Stimulated activated CD4-positive, alpha-beta T cell treated with anti-CD3 and anti-CD28 coated beads, Interleukin-15, amount 100 ng/mL, for 1 hour (primary cell): ENCODE measurements at places on chromosomes 5 and 9.

DNA sequence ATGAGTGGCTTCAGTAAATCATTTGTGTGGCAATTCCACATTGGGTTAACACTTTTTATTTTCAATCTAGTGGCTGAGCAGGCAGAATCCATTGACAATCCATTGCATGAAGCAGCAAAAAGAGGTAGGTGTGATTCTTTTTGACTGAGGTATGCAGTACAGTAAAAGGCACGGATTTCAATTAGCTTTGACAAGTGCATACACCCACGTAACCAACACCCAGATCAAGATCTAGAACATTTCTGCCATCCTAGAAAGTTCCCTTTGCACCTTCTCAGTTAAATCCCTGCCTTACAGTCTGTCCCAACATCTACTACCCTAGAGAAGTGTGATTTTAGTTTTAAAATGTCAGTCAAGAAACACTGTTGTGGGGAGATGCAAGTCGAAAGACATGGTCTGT is 43.4 kb downstream of the OSTF1 start:
- DNase-seq: no peak

DNA sequence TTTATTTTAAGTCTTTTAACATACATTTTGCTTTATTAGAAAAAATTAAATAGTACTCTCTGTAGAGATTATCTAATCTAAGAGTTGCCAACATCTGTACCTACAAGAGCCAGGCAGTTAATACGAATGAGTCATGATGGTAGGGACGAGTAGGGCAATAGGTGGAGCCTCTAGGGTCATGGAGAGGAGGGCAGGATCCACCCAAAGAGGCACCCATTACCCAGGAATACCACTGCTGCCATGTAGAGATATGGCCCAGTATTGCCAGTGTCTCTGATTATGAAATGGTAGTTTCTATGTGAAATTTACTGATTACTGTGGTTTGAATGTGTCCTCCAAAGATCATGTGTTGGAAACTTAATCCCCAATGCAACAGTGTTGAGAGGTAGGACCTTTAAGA is 170.4 kb downstream of the PIK3R1 start:
- DNase-seq: no peak

GRCh38 chr9:132411091-132411508 is 1.1 kb downstream of the CFAP77 start:
- peak; percentile 37 for DNase-seq

DNA sequence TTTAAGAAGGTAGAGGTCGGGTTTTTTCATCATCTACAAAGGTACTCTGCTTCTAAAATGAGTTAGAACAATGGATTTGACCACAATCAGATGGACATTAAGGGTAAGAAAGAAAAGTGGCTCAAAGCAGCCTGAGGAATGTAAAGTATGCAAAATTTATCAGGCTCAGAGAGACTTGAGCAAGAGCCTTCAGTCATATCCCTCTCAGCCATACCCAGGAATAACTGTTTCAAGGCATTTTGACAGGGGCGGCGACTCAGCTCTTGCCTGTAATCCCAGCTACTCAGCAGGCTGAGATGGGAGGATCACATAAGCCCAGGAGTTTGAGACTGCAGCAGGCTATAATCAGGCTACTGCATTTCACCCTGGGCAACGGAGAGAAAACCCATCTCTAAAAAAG is 38.8 kb upstream of the ANXA2R start:
- no peak for DNase-seq

DNA sequence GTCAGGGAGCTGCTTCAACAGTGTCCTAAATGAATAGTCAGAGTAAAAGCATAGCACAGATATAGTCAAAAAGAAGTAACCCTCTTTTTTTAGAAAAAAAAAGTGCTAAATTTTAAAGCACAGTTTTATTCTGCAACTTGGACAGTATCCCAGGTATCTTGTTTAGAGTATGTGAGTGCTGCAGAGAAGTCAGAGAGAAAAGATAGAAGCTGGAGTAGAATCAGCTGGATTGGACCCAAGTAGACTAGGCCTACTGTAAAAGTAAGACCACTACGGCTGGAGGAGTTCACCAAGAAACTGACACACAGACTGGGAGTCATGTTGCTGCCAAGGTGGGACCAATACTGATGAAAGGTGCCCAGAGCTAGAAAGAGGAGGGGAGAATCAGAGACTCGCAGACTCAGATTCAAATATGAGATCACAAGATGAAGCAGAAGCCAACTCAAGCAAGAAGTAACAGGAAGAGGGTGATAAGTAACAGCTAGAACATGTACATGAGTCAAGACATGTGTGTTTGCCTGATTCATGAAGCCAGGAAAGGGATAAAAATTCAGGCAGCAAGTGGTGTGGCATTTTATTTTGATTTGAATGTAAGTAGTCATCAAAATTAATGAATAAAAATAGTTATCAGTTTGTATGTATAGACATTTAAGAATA is 25.6 kb upstream of the TUSC1 start:
- no peak for DNase-seq

GRCh38 chr9:127256324-127256723 is 8.2 kb upstream of the GARNL3 start:
- DNase-seq: no peak

DNA sequence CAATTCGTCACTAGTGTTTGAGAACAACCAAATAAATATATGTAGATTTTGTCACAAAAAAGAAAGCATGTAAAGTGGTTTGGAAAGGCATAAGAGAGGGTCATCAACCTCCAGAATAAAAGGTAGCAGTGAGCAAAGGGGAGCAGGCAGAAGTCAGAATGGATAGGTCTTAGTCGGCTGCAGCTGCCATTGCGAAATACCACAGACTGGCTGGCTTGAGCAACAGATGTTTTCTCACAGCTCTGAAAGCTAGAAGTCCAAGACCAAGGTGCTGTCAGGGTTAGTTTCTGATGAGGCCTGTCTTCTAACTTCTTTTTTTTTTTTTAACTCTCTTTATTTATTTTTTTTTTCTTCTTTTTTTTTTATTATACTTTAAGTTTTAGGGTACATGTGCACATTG is 208.1 kb upstream of the PIK3R1 start:
- DNase-seq: no peak

DNA sequence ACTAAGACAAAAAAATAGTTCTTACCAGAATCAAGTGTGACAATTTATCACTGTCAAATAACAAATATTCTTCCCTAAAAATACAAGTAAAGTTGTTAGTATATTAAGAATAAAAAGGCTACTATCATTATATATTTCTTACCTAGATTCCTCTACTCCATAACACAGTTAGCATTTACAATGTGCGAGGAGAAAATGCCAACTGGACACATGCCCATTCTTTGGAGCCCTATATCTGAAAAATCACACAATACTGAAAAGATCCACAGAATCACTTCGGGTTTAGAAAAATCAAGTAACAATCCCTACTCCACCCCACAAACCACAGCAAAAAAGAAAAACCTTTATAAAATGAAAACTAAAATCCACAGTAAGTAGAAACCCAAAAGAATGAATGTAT is 70.9 kb downstream of the PKD2L2 start:
- DNase-seq: no peak

DNA sequence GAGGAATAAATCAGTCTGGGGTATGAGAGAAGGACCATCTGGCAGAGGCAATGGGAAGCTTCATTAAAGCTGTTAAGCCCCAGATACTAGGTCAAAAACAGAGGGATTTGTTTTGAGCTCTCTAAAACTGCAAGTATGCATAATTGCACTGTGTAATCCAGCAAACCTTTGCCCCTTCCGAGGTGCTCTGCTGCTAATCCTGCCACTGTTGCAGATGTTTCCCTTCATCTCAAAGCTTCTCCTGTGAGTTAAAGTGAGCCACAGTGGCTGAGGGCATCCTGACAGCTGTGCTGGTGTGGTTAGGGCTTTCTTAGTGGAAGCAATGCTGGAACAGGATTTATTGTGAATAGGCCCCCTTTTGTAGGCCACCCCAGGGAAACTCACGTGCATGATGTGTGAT is 160.3 kb upstream of the TRPC7 start:
- DNase-seq: no peak

DNA sequence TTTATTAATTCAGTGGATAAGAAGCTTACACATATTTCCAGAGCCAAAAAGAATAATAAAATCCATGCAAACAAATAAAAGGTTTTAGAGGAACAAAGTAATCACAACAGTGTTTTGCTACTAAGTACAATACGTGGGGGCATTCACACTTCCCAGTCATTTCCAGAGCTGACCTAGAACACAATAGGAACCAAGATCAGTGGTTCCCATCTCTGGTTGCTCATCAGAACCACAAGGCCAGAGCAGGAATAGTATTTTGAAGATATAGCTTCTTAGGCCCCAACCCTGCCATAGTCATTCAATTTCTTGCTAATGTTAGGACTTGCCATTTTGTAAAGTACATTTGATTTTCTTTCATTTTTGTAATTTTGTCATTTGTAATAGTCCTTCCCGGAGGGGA is 215.4 kb downstream of the NR3C1 start:
- DNase-seq: no peak

GRCh38 chr5:65111961-65112658 is 343.4 kb downstream of the CWC27 start:
- DNase-seq: no peak

GRCh38 chr9:134215699-134216448 is 51.5 kb upstream of the RNU6ATAC start:
- DNase-seq: no peak

DNA sequence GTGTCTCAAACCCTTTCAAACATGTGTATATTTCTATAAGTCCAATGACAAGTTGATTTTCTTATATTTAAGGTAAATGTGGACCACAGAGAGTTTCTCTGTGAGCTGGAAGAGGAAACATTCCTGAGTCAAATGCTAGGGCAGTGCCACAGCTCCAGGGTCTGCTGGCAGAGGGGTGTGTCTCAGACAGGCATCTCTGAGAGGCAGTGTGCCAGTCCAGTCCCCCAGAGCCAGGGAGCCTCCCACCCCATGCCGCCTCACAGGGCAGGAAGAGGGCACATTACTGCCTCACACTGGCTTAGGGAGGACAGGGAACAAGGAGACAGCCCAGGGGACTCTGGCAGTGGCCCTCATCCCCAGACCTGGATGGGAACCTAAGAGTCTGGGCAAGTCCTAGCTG is 120.2 kb downstream of the TENT4A start:
- no peak for DNase-seq

DNA sequence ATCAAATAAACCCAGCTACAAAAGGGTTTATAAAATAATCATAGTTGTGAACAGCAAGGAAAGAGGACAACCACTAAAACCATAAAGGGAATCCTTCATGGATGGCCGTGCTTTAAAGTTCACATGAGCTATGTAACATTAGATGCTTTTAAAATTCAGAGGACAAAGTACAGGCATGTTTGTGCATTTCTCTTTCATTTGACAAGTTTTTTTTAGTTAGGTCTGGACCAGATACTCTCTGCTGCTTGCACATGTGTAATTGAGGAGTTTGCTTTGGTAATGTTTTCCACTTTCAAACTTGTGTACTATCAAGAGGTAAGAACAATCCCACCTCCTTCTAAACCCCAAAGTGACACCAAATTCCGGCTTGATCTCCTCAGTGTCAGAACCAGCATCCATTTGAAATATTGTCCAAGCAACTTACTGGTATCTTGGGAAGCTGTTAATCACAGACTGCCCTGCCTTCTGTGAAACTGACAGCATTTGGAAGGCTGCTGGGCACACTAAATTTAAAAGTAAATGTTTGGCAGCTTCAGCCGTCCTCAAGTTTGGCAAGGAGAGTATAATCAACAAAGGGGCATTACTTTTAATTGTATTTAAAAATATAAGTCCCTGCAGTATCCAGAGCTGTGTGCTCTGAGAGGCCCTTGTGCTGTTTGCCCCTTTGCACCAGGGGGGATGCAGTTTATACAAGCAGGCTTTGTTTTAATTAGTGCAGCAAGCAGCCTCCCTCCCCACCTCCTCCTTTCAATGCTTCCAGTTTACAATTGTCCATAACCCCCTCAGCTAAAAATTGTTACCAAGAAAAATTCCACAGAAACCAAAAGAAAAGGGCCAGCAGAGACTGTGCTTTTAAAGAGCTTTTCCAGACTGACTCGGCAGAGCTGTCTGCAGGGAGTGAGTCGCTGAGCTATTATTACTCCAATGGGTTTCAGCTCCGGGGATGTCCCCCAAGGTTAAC is 328.3 kb upstream of the MPDZ start:
- no peak for DNase-seq

- no peak for DNase-seq
These were observed 164.9 kb upstream of the IRX1 start for GRCh38 chr5:3430691-3431090.

DNA sequence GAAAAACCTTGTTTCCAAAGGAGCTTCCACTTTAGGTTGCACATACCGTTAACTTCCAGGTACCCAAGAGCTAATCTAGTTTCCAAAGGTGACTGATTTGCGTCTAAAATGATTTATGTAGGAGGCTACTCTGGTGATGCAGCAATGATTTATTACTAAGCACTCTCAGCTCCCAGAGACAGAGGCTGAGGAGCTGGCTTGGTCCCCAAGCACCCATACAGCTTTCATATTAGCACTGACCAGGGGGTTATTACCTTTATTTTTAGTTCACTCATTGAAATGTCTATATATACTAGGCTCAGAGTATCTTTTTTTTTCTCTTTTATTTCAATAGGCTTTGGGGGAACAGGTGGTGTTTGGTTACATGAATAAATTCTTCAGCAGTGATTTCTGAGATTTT is 91.2 kb upstream of the EQTN start:
- DNase-seq: no peak

- DNase-seq: no peak
These were observed 114.4 kb downstream of the AUH start for GRCh38 chr9:91247278-91247677.

- DNase-seq: no peak
These were observed 54.4 kb downstream of the KCNV2 start for GRCh38 chr9:2771661-2772060.

DNA sequence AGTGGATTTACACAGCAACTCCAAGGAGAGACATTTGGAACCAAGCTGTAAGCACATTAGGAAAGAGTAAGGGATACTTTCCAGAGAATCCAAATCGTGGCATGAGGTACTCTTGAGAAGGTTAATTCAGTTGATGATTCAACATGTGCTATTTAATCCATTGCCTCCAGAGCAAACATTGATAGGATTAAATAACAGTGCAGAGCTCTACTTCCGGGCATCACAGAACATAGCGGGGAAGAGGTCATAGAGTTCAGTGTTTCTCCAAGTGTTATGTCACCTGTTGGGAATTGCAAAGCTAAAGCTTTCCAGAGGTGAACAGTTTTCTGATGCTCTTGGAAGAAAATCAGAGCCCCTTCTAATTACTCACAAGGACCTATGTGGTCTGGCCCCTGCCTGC is 127.5 kb downstream of the PPP2R2B start:
- DNase-seq: no peak

GRCh38 chr9:113464286-113464660 is 746 bp downstream of the RGS3 start:
- DNase-seq: no peak

- no peak for DNase-seq
These were observed 51.9 kb upstream of the PIP5K1B start for GRCh38 chr9:68653141-68653595.

DNA sequence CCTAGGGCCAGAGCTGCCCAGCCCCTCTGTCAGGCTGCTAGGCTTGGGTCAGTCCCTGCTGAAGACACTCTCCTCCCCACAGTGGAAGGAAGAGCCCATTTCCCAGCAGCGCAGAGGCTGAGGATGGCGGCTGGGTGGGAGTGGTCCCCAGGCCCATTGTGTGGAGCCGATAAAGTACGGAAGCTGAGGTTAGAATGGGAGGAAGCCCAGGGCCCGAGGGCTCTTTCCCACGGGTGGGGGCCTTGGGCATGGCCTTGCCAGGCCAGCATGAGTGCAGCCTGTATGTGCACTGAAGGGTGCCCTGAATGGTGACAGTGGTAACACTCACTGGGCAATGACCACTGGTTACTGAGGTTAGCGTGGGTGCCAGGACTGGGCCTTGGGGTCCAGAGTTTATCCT is 125.9 kb downstream of the RGS3 start:
- DNase-seq: no peak

GRCh38 chr5:140734354-140734753 is 34.1 kb downstream of the ZMAT2 start:
- DNase-seq: no peak
